ENCODE measurements at places on chromosomes 4 and X.

DNA sequence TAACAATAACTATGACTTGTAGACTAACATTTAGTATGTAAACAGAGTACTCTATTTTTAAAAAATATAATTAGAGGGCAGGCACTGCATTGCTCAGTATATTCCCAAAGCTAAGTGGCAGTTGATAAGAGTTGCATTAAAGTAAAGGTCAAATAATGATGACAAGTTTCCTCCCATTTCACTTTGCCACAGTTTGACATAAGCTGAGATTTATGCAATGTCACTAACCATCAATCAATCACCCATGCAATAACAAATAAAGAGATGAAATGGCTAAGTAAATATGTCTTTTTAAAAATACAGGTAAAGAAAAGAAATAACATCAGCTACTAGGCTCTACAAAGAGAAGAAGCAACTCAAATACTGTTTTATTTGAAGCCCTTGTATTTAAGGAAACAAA, 673.4 kb downstream of the PCDH18 start:
- no peak for DNase-seq

DNA sequence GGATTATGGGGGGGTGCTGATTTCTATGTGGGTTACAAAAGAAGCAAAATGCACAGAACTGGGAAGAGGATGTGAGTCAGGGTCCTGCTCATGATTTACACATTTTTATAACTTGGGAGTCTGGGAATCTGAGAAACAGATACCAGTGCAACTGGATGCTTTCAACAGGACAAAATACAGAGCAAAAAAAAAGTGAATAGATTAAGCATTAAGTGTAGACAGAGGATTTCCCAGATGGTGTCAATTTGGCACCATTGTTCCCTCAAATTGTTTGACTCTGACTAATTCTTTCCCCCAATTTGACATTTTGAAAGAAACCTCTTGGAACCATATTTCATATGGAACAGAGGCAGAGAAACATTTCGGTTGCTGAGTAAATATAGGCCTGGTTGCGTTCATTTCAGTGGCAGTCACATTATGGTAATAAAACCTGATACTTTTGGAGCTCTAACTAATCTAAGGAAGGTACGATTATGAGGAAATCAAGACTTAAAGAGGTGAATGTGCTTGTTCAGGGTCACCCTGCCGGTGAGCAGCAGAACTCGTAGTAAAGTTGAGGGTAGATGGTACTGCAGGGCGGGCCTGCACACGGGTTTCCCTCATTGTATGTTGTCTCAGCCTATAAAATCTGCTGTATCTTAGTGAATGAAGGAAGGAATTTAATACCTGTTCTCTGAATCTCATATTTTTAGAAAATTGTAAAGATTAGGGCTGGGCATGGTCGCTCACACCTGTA, 18.7 kb upstream of the CDKL5 start:
- no peak for DNase-seq

GRCh38 chrX:21944136-21944615, 3.7 kb downstream of the SMS start:
- no peak for DNase-seq

- no peak for DNase-seq
These were observed 1342.3 kb upstream of the AGA start for GRCh38 chr4:178784491-178784890.

DNA sequence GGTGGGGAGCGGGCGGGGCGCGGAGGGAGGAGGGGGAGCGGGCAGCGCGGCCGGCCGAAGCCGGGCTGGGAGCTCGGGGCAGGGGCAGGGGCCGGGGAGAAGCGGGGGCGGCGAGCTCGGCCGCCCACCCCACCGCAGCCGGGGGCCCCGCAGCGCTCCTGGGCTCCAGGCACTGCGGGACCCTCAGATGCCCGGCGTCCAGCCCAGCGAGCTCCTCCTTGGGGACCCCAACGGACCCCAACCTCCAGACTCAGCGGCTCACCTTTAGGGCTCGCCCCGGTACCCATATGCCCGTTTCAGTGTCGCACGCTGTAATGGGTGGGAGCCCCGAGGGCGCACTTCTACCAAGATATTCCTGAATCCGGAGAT, 357 bp upstream of the ADGRG2 start:
- DNase-seq: no peak

- no peak for DNase-seq
These were observed 44.0 kb upstream of the ZCCHC12 start for GRCh38 chrX:118779581-118779980.

- no peak for DNase-seq
These were observed 34.3 kb downstream of the NYX start for GRCh38 chrX:41481264-41482109.

DNA sequence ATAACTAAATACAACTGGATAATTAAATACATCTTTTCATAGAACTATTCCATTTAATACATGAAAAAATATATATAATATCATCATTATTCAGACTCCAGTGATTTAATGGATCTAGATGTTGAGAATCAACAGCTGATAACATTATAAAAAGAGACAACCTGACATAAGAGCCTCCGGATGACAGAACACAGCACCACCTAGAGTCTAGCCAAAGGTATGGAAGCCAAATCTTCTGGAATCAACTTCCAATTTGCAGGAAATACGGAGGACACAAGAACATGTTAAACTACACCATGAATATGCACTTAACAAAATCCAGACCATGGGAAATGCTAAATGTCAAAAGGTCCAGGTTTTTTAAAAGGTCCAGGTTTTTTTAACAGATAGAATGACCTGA, 55.0 kb downstream of the LRBA start:
- peak; percentile 75 for DNase-seq

GRCh38 chrX:119226446-119226845, 9.6 kb upstream of the PGRMC1 start:
- DNase-seq: peak; percentile 0

DNA sequence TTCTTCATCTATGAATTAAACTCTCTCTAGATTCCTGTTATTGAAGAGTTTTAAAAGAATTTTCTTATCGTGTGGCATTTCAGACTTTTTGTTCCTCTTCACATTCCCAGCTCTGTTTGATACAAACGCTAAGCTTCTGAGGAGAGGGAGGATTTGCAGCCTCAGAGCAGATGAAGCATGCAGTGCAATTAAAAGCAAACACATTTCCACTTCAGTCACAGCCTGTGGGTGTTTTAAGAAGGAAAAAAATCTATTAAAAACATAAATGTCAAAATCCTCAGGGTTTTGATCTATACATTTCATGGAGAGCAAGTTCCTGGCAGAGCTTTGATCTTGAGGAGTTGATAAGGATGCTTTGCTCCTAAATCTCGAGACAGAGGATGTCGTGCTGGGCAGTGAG, 442.4 kb upstream of the BOD1L1 start:
- no peak for DNase-seq

DNA sequence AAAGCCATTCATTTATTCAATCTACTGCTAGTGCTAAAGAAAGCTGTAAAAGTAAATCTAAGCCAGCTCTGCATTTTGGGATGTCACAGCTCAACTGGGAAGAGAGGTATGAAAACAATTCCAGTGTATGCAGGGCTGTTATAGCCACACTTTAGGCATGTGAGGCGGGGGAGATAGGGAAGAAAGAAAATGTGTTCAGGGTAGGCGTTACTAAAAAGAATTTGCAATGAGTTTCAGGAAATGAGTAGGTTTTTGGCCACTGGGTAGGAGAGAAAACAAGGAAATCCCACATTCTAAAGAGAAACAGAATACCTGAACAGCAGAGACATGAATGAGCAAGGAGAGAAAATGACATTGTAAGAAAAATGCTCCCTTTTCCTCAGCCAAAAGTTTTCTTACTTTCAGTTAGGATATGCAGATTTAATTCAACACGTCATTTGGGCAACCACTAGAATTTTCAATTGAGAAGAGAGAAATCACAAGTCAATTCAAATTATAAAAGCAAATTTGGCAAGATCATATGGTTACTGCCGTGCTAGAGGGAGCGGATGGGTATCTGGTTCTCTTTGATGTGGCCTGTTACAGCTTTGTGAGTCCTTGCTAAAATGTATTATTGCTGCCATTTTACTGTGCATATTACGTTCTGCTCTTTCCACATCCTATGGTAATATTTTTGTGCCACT, 226.3 kb downstream of the KCNIP4 start:
- DNase-seq: no peak

DNA sequence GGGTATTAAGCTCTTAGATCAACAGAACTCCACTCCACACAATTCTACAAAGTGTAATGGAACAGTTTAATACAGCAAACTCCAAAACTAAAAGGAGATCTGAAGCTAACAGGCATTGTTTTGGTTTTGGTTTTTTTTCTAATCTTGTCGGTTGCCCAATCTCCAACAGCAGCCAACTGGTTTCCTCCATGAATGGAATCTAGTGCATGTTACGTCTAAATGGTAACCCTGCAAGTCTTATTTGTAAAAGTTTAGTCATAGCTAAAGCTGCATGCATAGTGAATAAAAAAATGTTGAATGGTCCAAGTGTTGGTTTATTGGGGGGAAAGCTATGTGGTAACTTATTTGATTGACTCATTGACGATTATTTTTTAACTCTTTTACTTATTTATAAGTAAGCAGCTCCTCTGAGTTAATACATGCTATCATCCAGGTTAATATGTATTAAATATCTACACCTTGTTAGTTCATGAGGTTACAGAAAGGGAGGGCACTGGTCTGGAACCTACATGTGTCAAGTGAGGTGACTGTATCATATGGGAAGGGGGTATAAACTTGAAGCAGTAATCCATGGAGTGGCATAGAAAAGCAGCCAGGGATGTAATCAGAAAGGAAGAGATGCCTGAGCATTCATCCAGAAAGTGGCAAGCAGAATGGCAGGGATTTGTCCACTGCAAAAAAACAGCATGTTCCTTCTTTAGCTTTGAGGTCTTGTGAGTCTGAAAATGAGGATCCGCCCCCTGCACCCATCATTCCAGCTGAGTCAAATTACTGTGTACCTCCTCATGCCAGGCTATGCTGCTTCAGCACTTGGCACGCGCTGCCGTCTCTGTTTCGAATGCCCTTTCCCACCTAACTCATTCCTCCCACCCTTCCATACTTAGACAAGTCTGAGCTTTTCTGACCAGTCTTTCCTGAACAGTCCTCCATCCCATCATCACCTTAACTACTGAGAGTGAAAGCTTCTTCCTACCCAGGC, 81.7 kb downstream of the PDGFC start:
- no peak for DNase-seq

DNA sequence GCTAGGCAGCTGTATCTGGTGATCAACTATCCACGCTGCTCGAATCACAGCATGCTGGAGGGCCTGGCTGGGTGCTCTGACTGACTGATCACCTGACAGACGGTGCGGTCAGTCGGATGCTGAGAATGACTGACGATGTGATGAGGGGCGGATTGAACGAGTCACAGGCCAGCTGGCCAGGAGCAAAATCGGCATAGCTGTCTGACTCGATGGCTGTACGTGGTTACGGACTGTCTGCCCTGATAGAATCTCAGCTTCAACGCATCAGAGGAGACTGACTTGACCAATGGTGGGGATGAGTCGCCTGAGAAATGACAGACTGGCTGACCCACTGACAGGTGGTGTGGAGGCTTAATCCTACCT, 1.0 kb upstream of the SUV39H1 start:
- DNase-seq: no peak

DNA sequence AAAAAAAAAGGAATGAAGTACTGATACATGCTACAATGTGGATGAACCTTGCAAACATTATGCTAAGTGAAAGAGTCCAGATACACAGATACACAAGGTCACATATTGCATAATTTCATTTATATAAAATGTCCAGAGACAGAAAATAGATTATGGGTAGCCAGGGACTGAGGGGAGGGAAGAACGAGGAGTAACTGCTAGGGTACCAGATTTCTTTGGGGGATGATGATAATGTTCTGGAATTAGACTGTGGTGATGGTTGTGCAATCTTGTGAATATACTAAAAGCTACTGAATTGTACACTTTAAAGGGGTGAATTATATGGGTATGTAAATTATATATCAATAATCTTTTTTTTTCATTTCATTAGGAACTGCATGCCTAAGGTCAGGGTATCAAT, 20.8 kb upstream of the AP1AR start:
- DNase-seq: no peak

DNA sequence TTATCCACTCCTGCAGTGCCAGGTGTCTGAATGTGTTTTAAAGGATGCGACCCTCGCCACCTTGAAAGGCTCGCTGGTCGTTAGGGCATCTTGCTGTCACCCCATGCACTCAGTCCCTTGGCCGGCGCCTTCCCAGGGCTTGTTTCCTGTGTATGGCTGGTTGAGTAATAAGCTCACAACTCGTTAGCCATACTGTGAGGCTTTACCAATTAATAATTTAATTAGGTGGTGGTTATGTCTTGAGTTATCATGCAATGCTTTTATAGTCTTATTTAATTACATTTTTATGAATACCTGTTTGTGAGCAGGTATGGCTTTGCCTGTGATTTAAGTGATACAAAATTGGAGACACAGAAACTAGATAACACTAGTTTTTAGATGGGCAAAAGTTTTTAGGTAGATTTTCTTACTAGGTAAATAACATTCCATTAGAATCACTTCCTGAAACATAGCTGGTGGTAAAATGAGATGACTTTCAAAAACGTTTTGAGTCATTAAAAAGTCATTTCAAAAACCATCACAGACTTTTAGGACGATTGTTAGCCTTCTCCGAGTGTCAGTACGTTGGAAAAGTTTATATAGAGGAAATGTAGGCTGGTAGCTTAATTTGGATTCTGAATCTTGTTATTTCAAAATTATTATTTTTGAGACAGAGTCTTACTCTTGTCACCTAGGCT, 18.2 kb downstream of the PTTG2 start:
- DNase-seq: no peak

GRCh38 chr4:16826406-16826910, 72.0 kb downstream of the LDB2 start:
- DNase-seq: no peak

DNA sequence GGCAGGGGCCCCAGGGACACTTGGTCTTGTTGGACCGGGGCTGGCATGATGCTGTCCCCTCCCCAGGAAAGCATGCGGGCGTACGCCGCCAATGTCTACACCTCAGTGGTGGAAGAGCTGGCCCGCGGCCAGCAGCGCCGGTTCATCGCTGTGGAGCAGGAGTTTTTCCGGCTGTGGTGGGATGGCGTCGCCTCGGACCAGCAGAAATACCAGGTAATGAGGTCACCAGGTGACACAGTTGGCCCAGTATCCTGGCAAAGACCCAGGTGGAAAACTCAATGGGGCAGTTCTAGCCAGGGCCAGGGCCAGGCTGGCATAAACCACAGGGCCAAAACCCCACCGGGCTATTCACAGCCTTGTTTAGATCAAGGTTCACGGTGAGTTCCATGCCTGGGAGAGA, 1.5 kb downstream of the MAN2B2 start:
- DNase-seq: no peak

- DNase-seq: no peak
These were observed 15.6 kb downstream of the MED14 start for GRCh38 chrX:40719731-40720130.

- no peak for DNase-seq
These were observed 31.3 kb upstream of the GBA3 start for GRCh38 chr4:22661443-22661842.

- no peak for DNase-seq
These were observed 180.8 kb upstream of the BCOR start for GRCh38 chrX:40278340-40279090.

- DNase-seq: no peak
These were observed 11.5 kb downstream of the ZFYVE28 start for GRCh38 chr4:2406920-2407319.

- DNase-seq: no peak
These were observed 161.0 kb downstream of the CPEB2 start for GRCh38 chr4:15163284-15163645.

GRCh38 chr4:4519297-4519894, 22.5 kb downstream of the STX18 start:
- DNase-seq: peak; percentile 30

- DNase-seq: no peak
These were observed 331.1 kb downstream of the ADGRL3 start for GRCh38 chr4:61531188-61531587.

Data from Kasumi-1 (cell line).